ENCODE measurements at places on chromosomes 12 and 14.

GRCh38 chr12:42407306-42407705, 81.3 kb downstream of the PPHLN1 start:
- no peak for DNase-seq

- no peak for DNase-seq
Observed at GRCh38 chr14:103627073-103628025, 1.7 kb upstream of the KLC1 start.

DNA sequence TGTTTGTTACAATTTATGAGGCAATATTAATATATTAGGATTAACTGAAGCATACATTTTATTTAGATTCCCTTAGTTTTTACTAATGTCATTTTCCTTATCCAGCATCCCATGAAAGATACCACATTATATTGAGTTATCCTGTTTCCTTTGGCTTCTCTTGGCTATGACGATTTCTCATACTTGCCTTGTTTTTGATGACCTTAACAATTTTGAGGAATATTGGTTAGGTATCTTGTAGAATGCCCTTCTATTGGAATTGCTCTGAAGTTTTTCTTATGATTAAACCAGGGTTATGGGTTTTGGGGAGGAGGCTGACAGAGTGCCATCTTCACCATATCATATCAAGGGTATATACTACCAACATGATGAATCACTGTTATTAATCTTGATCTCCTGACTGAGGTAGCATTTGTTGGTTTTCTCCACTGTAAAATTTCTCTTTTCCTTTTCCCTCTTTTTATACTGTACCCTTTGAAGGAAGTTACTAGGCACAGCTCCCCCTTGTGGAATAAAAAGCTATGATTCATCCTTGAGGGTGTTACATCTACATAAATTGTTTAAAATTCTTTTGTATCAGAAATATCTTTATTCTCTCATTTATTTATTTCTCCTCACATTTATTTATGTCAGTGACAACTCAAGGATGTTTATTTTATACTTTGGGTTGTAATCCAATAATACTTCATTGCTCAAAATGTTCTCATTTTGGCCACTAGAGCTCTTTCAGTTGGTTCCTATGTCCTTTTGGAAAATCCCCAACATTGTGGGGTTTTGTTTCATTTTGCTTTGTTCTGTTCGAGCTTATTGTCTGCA, 239.0 kb downstream of the SLC16A7 start:
- no peak for DNase-seq

- no peak for DNase-seq
Observed at GRCh38 chr12:123069436-123070266, 81.2 kb downstream of the PITPNM2 start.

DNA sequence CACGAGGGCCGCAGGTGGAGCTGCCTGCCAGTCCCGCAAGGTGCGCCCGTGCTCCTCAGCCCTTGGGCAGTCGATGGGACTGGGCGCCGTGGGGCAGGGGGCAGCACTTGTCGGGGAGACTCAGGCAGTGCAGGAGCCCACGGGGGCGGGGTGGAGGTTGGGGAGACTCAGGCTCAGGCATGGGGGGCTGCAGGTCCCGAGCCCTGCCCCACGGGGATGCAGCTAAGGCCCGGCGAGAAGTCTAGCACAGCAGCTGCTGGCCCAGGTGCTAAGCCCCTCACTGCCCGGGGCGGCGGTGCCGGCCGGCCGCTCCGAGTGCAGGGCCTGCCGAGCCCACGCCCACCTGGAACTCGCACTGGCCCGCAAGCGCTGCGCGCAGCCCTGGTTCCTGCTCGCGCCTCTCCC, 39.2 kb upstream of the P2RX7 start:
- DNase-seq, result no peak

Data from T-helper 1 cell (primary cell).